H4 (cell line): ENCODE measurements at places on chromosomes 13 and 19. TPM values are rescaled to one million over a fixed set of nuclear protein-coding genes. Genes with fewer than 3 reads are reported as not detected.

The ZNF763 gene
- total RNA-seq: 0.02 TPM in 1 of 2 replicates, not detected in the other

The CNN1 gene
- total RNA-seq: 0.21 and 0.25 TPM in 2 replicates

The ICAM4 gene
- total RNA-seq: 0.15 TPM in 1 of 2 replicates, not detected in the other

The IRS2 gene
- total RNA-seq: 0.14 and 0.45 TPM in 2 replicates

The STOML3 gene
- total RNA-seq: not detected in 2 replicates

DNA sequence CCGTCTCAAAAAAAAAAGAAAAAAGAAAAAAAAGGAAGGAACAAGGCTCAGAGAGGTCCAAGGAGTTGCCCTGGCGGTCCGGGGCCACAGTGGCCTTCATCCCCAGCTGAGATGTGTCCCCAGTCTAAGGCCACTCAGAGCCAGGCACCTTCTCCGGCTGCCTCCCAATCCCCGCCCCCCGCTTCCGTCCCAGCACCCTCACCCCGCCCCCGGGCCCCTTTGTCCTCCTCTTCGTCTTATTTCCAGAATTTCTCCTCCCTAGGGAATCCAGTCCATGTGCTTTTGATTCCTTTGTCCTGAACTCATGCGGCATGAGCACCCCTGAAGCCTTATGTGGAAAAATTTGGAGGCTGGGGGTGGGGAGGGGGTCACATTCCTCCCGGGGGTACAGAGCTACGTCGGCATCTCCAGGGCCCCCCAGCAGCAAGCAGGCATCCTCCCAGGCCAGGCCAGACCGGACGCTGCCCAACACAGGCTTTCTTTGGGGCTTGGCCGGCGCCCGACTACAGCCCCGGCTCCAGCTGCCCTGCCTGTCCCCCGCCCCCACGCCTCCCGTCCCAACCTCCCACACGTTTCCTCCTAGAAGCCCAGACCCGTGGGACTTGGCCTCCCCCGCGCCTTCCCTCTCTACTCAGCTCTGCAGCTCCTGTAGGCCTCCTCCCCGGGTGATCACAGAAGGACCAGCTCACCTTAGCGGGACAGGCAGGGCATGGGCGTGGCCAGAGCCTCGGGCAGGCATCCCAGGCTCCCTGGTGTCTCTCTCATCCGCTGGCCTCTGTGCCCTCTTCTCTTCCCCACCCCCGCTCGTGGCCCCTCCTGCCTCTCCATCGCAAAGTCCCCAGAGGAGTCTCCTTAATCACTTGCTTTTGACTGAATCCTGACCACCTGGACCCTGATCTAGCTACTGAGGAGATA, 17.8 kb upstream of the ADGRE5 start:
- peak; percentile 63 for DNase-seq

DNA sequence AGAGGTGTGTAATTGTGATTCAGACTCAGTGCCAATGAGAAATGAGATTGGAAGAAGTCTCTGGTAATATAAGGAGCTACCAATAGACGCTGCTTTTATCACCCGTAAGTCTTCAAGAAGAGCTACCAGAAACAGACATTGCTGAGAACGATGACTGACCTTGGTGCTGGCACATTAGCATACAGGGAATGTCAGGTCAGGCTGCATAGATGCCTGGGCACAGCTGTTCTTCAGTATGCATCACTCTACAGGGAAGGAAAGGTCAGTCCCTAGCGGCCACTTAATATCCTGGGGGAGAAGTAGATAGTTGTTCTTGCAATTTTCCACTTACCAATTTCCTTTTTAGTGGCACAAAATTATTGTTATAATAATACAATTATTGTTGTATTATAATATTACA, 380.4 kb downstream of the PCDH9 start:
- no peak for DNase-seq

GRCh38 chr19:35869327-35870123, 1.2 kb downstream of the APLP1 start:
- no peak for DNase-seq

GRCh38 chr13:44662515-44662914, 86.4 kb upstream of the TSC22D1 start:
- no peak for DNase-seq

DNA sequence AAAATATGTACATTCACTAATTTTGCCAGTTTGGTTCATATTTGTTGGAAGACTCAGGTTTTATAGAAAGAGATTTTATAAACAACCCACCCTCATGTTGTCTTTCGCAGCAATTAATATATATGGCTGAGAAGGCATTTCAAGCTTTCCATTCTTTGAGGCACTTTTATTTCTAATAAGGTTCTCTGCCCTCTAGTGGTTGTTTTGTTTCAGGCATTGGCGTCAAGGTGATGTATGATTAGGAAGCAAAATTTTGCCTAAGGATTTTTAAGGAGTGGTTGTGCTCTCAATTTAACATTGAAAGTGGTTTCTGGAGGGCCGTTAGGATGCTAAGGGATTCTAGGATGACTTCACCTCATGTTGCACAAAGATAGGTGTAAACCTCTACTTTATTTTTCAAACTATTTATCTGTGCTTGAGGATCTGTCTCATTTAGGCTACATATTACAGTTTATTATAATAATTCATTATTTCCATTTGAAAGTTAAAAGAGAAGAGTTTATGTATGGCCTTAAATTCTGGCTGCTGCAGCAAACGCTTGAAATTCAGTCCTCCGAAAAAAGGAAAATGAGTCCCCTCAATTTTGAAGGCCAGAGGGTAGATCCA, 35.9 kb downstream of the OXGR1 start:
- peak; percentile 14 for DNase-seq

- peak; percentile 23 for DNase-seq
Measured at GRCh38 chr13:26680123-26680450, 80.5 kb downstream of the GPR12 start.

- DNase-seq: peak; percentile 2
Measured at GRCh38 chr13:69999875-70000274, 107.8 kb upstream of the ATXN8OS start.

GRCh38 chr19:39568604-39569003, 28.6 kb upstream of the EID2 start:
- peak; percentile 42 for DNase-seq
